Fibroblast of the aortic adventitia (primary cell): ENCODE measurements at places on chromosomes 2 and 18. TPM values are rescaled to one million over a fixed set of nuclear protein-coding genes. Genes with fewer than 3 reads are reported as not detected.
A peak's percentile ranks its signal among the peaks of the same experiment; 100 is the strongest.

- DNase-seq, result peak; percentile 32
Measured at GRCh38 chr2:146847846-146848245, 997.0 kb upstream of the ACVR2A start.

DNA sequence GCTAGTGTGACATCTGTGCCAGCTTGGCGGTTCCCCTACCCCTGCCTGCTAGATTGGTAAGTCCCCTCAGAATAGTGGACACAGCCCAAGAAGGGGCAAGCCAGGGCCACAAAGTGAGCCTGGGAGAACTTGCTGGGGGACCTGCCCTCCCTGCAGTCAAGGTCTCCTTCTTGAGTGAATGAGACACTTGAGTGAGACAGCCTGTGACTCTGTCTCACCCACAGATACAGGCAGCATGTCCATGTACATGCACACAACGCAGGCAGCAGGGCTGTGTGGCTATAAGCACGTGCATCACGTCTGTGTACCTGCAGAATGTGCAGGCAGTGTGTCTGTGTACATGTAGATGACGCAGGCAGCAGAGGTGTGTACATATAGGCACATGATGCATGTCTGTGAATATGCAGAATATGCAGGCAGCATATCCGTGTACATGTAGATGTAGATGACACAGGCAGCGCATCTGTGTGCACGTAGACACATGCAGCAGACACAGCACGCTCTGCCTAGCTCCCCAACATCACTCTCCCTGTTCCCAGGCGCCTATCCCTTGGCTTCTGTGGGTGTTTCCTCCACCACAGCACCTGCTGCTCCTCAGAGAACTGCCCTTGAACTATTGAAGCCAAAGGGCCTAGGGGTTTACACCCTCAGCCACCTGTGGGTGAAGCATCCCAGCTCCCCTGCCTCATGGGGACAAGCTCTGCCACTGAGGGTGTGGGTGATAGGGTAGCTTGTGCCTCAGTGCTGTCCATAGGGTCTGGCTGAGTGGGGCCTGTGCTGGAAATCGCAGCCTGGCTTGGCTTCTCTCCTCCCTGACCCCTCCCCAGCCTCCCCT is 147.2 kb upstream of the TWIST2 start:
- DNase-seq, result no peak

GRCh38 chr2:28638102-28638501 is 113.5 kb upstream of the PPP1CB start:
- DNase-seq, result no peak

DNA sequence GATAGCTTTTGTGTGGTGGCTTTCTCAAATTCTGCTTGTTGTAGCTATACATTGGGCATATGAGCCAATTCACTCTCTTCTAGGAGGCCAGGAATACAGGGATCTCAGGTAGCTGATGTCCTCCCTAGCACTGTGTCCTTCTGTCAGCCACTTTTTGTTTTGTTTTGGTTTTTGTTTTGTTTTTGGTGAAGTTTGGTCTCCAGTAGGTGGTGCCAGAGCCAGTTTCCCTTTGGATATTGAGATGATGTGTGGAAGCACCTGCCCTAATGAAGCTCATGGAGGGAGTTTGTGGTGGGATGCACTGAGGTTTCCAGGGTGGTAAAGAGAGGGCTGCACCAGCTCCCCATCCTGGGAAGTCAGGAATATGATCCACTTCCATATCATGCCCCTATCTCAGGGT is 100.5 kb upstream of the VWC2L start:
- no peak for DNase-seq

DNA sequence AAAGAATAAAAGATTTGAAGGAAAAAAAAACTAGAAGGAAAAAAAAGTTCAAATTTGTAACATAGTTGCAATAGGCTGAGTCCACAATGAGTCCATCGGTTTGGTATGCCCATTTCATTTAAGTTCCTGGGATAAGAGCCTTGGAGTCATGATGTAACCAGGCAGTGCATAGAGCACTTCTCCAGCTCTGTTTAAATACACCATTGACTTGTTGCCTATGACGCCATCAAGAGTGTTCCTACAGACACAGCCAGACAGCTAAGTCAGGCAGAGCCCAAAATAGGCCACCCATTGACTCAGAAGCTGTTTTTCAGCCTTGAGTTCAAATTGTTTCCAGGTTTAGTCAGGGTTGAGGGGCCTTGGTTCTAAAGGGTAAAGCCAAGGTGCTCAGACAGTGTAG is 44.9 kb downstream of the SOCS6 start:
- peak; percentile 99 for DNase-seq

GRCh38 chr2:47903781-47904490 is 2.4 kb downstream of the FBXO11 start:
- peak; percentile 19 for DNase-seq

GRCh38 chr2:190093793-190094192 is 31.3 kb upstream of the MSTN start:
- peak; percentile 45 for DNase-seq

DNA sequence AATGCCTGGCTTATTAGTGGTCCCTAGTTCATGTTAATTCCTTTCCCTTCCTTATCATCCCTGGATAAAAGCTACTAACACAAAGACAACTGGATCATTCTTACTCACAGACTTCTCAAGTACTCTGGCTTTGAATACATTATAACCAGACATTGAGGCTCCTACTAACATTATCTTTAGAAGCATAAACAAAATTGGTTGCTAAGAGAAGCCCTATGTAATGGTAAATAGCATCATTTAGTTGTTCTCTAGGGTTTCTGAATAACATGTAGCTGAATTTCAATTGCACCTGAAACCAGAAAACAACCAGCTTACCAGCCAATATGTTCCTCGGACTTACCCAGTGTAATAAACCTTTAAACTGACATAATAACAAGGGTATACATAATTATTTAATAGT is 114.1 kb upstream of the NCKAP5 start:
- no peak for DNase-seq

- no peak for DNase-seq
Measured at GRCh38 chr2:216406826-216407225, 5.5 kb upstream of the SMARCAL1 start.

DNA sequence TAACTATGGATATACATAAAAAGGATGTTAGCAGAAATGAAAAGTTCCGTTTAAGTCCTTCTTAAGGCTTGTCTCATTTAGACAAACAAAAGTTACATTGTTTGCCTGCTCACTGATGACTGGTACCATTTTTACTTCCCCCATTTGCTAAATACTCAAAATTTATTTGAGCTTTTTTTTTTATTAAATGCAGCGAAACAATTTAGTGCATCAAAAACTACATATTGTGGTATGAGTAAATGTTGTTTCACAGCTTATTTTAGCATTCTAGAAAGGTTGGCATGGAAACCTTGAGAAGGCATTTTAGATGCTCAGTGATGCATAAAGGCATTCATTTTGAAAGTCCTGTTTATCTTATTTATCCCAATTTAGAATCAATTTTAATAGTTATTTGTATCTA is 100.0 kb downstream of the MAP2 start:
- no peak for DNase-seq

DNA sequence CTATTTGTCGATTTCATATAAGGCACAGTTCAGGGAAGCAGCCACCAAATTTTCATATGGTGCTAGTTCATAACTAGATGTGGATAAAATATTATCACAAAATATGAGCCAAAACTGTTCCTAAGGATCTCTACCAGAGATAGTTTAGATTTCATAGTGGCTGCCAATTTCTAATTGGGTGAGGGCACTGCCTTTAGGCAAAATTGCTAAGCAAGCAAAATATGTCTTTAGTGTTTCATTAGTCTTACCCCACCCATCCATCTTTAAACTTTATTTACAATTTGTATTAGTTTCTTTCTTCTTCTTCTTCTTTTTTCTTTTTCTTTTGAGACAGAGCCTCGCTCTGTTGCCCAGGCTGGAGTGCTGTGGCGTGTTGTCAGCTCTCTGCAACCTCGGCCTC is 77.1 kb upstream of the SLC4A10 start:
- no peak for DNase-seq

DNA sequence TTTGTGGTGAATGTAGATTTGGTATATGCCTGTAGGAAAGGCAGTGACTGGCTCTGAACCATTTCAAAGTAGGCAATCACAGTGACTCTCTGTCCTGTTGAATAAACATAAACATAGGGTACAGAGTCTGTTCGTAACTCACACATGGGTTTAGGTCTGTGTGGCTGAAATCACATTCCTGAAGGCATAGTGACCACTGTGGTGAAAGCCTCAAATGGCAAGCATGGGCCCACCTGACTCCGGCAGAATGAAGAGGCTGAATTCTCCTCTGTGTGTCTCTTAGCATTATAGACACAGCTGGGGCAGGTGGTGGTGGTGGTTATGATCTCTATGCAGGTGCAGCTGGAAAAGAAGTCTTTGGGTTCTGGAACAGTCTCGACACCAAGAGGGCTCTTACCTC is 61.2 kb downstream of the ITGA6 start:
- no peak for DNase-seq

DNA sequence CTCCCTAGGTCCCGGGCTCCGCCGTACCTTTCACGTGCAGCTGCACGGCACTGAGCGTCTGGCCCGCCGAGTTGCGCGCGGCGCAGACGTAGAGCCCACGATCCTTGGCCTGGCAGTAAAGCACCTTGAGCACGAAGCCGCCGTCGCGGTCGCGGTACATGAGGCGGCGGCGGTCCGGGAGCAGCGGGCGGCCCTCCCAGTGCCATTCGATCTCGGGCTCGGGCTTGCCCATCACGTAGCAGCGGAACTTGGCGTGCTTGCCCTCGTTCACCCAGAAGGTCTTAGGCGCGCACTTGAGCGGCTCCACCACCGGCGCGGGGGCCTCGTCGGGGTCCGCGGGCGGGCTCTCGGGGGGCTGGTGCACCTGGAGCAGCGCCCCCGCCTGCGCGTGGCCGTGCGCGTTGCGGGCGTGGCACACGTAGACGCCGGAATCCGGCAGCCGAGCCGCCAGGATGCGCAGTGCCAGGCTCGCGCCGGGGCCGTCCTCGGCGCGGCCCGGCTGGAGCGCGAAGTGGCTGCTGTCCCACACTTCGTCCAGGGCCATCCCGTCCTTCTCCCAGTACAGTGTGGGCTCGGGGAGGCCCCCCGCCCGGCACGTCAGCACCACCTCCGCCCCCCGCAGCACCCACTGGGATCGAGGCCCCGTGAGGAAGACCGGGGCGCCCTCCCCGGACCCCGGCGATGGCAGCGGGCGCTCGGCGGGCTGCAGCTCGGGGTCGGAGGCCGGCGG is 980 bp downstream of the OBSL1 start:
- peak; percentile 14 for DNase-seq

DNA sequence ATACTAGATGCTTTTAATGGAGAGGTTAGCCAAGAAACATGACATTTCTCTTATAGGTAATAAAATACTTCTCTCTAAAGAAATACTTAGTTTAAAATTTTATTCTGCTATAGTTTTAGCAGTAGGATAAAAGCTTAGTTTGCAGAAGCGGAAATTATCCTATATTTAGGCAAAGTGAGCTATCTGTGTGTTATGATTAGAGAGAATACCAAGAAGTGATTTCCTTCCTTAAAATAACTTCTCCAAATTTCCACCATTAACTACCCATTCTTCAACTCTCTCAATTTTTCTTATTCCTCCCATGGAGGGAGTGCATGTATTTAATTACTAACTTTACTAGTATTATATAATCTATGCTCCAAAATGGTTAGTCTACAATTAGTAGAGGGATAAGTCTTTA is 15.8 kb upstream of the IL1RL1 start:
- no peak for DNase-seq

DNA sequence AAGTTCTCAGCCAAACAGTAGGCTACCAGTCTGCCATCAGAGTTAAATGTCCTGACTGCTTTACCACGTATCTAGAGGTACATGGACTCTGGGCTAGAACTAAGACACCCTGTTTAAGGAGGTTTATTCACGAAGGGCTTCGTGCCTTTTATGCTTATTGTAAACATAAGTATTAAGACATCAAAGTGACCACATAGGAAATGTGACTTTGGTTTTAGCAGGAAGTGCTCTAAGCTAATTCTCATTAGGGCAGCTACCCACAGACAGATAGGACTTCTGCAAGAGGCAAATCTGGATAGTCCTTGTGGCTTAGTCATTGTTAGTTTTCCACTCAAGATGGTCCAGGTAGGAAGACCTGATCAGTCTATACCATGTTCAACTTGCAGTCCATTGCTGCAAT is 233.3 kb upstream of the MGAT5 start:
- DNase-seq, result no peak

GRCh38 chr2:27496357-27497287 is at the start of gene GCKR:
TSS of gene GCKR (plus strand) at chr2:27496839. CDS start at chr2:27496905, 66 bp downstream.
- DNase-seq, result peak; percentile 75

GRCh38 chr18:37160038-37160820 is 331.3 kb downstream of the KIAA1328 start:
- no peak for DNase-seq

- DNase-seq, result no peak
Measured at GRCh38 chr2:234913208-234913626, 38.6 kb upstream of the SH3BP4 start.

DNA sequence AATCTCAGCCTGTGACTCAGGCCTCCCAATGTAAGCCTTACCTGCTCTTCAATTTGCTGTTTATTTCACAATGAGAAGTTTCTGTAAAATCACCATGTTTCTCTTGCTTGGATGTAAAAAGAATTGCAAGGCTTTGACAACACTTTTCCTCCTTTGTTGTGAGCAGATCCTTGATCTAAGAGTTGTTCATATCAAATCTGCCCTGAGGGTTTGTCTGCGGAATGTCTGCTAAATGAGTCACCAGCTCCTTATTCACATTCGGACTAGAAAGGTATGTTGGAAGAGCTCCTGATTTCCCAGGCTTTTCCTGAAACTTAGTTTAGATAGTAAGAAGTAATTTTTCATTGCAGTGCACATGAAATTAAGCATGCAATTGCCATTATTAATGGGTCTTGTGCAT is 268.2 kb upstream of the TCF4 start:
- peak; percentile 94 for DNase-seq

DNA sequence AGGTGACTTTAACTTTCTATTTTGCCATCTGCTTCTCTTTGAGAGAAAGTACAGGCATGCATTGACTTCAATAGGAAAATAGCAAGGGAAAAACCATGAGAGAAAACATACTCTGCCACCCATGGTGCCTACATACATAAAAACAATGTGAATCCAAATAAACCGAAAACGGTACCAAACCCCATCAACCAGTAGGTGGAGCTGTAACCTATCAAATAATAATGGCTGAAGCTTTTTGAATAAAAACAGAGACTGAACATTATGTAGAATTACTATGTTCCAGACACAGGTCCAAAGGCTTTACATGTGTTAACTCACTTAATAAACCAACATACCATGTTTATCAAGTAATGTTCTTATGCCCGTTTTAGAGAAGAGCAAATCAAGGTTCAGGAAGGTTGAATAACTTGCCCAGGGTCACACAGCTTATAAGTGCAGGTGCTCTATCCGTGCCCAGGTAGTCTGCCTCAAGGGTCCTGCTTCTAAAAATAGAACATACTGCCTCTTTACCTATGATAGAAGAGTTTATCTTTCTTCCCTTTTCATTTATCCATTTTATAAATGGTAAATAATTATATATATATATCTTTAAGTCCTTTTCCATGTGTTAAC is 293.9 kb upstream of the SYT4 start:
- peak; percentile 72 for DNase-seq

GRCh38 chr2:64325477-64325851 is 128.5 kb upstream of the LGALSL start:
- DNase-seq, result no peak

GRCh38 chr2:150160058-150160457 is 327.4 kb downstream of the RND3 start:
- DNase-seq, result no peak

Gene ALPP
- not detected in 2 replicates for total RNA-seq

Gene MC4R
- total RNA-seq, result not detected in 2 replicates

Gene RAB17
- 0.54 and 3.5 TPM in 2 replicates for total RNA-seq

Gene OSBPL6
- 1.5 and 5.2 TPM in 2 replicates for total RNA-seq

Gene ERICH2
- total RNA-seq, result 4.0 TPM in 1 of 2 replicates, not detected in the other

Gene RNF144A
- total RNA-seq, result 5.8 and 10.8 TPM in 2 replicates

Gene EMILIN1
- 81.3 and 153 TPM in 2 replicates for total RNA-seq

Gene INHBB
- not detected in 2 replicates for total RNA-seq

Gene OXER1
- total RNA-seq, result 0.27 TPM in 1 of 2 replicates, not detected in the other

Gene ST8SIA5
- total RNA-seq, result 0.90 TPM in 1 of 2 replicates, not detected in the other

Gene YES1
- total RNA-seq, result 43.1 and 156 TPM in 2 replicates

Gene STON1
- total RNA-seq, result 24.6 and 79.9 TPM in 2 replicates

Gene HTR2B
- total RNA-seq, result 17.4 and 33.0 TPM in 2 replicates
